ENCODE measurements at places on chromosomes 11 and 22. TPM values are rescaled to one million over a fixed set of nuclear protein-coding genes. Genes with fewer than 3 reads are reported as not detected.

DNA sequence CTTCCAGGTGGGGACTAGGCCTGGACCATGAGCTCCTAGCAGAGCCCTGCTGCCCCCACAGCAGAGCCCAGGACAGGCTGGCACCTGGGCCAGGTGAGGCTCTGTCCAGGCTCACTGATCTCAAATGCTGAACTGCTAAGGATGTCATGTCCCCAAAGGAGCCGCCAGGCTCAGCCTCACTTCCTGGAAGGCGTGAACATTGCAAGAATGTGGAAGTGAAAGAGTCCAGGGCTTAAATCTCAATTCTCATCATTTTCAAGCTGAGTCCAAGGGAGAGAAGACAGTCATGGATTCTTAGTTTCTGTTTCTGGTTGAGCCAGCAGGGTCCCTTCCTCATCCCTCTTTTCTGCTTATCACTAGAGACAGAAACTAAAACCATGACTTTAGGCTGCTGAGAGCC is 5.0 kb downstream of the ASCL2 start:
- H3K27me3 ChIP-seq: no peaks in the 10 kb centered on the region
- H3K4me3 ChIP-seq: no peak overlapping the region
- no peaks in the 10 kb centered on the region for H3K36me3 ChIP-seq
- H3K4me1 ChIP-seq: no peaks in the 10 kb centered on the region

- no peak overlapping the region for H3K4me3 ChIP-seq
- no peak overlapping the region for H3K27ac ChIP-seq
These were observed 93.6 kb upstream of the CD44 start for GRCh38 chr11:35045236-35045820.

DNA sequence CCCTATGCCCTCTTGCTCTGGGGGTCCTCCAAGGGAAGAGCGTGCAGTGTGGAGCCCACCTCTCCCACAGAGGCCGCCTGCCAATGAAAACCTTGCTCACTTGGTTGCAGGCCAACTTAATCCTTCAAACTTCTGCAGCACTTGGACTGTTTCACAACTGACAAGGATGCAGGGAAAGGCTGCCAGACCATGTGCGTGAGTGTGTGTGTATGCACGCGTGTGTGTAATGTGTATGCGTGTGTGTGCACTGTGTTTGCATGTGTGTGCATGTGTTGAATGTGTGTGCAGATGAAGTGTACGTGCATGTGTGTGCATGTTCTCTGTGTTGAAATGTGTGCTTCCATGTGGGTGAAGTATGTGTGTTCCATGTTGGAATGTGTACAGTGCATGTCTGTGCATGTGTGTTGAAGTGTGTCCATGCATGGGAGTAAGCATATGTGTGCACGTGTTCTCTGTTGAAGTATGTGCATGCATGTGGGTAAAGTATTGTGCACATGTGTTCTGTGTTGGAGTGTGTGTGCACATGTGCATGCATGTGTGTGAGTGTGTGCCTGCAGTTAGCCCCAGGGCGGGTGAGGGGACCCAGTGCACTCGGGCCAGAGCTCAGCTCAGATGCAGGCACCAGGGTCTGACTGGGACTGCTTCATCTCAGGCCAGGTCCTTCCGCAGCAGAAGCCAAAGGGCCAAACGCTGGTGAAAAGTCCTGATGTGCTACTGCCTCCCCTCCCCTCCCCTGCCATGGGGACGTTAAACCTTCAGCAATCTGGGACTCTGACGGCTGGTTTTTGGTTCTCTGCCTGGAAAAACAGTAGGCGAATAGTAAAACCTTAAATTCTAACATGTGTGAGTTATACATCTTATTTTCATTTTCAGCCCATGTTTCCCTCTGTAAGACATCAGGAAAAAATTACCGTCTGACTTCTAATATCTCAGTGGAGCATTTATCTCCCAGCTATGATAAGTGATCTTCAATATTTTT is 72.0 kb downstream of the FLI1 start:
- peaks cover 17% of the 10 kb centered on the region for H3K4me1 ChIP-seq
- DNase-seq: peak; percentile 74
- peaks cover 2% of the 10 kb centered on the region for H3K36me3 ChIP-seq
- no peak overlapping the region for H3K4me3 ChIP-seq
- no peaks in the 10 kb centered on the region for H3K27me3 ChIP-seq
- no peak overlapping the region for H3K27ac ChIP-seq

DNA sequence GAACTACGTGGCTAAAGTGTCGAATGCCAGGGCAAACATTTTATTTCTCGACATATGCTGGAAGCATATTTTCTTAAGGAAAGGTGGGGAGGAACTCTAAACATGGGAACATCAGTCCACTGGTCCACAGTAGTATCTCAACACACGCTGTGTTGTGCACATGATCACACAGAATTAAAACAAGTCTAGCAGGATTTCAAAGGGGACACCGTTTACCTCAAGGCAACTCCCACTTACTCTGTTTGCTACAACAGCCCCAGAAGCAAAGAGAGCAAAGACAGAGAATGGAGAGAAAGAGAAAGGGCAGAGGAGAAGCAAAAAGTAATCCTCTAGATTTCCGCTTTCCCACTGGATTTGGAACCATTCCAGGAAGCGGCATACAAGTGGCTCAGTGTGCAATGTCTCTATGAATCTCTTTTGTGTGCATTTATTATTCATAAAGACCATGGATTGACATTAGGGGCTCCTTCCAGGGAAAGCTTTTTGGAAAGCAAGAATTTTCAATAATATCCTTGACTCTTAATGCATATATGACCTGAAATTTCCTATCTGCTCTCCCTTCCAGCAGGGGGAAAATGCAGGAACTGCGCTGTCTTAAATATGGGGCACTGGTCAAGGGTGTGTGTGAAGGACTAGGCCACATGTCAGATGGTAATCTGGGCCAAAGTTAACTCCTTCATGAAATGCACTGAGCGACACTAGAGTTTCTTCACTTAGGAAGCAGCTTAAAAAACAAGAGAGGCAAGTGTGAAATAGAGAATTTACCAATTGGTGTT is 34.8 kb upstream of the CCDC34 start:
- DNase-seq: no peak
- H3K4me1 ChIP-seq: peaks cover 19% of the 10 kb centered on the region
- no peaks in the 10 kb centered on the region for H3K27me3 ChIP-seq
- H3K4me3 ChIP-seq: no peak overlapping the region
- H3K27ac ChIP-seq: peak overlapping the region; percentile 45

The SYT8 gene
- 1.7 TPM for total RNA-seq

The OR52N4 gene
- total RNA-seq: 0.60 TPM
